Fibroblast of skin of scalp (primary cell): ENCODE measurements at places on chromosomes 7 and 10.

DNA sequence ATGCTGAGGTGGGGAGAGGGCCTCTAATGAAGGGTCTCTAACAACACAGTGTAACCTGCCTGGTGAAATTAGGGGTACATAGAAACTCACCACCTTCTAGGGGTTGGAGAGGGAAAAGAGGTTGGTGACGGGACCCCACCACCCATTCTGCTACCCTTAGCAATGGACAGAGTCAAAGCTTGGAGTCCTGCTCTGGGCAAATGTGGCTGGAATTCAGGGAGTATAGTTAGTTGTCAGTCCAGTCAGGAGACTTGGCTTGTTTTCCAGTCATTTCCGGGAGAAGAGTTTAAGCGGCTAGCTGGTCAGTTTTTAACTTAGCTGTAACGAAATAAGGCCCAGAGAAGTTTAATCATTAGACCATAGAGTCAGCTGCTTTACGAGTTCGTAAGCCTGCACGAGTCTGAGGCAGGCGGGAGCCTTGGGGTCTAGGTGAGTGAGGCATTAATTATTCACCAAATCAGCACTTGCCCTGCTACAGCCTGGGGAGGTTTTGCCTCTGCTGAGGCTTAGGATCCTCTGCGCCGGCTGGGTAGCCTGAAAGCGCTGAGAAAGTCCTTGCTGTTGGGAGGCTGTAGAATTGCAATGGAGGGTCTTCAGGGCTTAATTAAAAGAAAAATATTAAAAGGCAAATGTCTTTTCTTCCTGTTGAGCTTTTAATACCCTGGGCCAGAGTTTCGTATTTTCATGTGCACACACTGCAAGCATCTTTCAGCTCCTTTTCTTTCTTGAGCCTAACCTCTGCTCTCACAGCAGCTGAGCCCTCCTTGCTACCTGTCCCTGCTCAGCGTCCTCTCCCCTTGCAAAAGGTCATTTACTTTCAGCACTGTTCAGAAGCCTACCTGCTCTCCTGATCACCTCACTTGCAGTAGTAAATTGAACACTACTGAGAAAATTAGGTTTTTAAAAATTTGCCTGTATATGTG lies 1.5 kb upstream of the LAMB1 start:
- DNase-seq: no peak

- no peak for DNase-seq
Measured at GRCh38 chr10:59654007-59654406, 55.6 kb downstream of the SLC16A9 start.

- DNase-seq: no peak
Measured at GRCh38 chr10:79411546-79412495, 33.6 kb downstream of the ZCCHC24 start.

GRCh38 chr7:29763266-29763665 lies 43.0 kb upstream of the WIPF3 start:
- DNase-seq: no peak

DNA sequence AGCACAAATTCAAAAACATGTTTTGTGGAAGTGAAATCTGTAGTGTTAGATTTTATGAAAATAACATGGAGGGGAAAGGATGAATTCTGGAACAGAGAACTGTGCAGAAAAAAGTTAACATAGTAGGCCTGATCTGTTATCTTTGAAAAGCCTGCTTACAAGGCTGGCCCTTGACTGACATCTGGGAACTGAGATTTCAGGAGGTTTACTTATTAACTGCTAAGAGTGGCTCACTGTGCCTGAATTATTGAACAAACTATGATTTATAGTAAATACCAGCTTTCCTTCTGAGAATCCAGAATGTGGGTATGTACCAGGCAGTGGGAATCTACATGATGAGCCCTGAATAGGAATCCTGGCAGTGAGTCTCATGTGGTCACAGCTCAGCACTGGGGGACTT lies 30.5 kb downstream of the NSUN6 start:
- no peak for DNase-seq

- DNase-seq: no peak
Measured at GRCh38 chr10:285216-285615, 150.0 kb downstream of the ZMYND11 start.

DNA sequence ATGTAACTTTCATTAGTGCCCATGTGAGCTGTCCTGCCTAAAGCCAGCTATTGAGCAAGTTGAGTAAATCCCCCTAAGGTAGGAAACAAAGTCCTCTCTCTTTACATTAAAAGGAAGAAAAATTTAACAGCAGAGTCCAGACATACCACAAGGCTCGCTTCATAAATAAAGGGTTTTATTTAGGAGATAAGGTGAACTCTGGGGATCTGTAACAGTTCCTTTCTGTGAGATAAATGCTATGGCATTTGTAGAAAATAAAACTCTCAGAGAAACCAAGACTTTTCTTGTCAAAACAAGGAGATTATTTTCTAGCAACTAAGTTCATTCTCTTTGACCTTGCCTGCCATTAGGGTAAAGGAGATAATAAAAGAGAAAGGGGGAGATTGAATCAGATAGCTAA lies 32.3 kb upstream of the LYZL1 start:
- DNase-seq: peak; percentile 18
